ENCODE measurements at places on chromosomes 2 and 18.

- DNase-seq = no peak
Measured at GRCh38 chr2:133456156-133456555, 112.1 kb downstream of the NCKAP5 start.

GRCh38 chr2:196390243-196391148, 219.1 kb upstream of the STK17B start:
- no peak for DNase-seq

DNA sequence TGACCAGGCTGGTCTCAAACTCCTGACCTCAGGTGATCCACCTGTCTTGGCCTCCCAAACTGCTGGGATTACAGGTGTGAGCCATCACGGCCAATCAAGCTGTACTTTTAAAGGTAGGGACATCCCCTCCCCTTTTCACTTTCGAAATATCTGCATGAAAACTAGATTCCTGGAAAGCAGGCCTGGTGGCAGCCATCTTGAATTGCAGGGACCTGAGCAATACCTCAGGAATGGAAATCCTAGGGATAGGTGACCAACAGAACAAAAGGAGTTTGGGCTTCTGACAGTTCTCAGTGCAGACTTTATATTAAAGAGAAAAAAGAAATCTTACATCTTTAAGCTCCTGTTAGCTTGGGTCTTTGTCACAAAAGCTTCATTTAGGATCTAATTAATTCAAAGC, 62.6 kb downstream of the KLF7 start:
- no peak for DNase-seq

- DNase-seq = no peak
Measured at GRCh38 chr2:43117521-43118143, 108.8 kb downstream of the ZFP36L2 start.

DNA sequence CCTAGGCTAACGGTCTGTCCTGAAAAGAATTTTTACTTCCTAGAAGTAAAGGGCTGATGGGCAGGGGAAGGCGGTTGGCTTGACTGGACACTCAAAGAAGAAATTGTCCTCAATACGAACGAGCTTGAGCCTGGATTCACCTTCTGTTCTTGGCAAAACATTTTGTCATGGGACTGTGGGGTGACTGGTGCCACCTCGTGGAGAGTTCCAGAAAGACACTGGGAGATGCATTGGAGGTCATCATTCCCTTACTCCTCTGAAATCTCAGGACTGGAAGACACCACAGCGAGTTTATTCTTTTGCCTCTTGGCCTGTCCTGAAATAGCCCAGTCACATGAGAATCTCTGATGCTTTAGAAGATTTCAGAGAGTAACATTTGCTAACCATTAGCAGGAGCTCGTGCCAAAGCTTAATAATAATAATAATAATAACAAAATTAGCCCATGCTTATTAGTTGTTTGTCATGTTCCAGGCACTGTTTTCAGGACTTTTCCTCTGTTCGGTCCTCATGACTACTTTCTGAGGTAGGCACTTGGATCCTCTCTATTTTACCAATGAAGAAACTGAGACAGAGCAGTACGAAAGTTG, 44.5 kb downstream of the TMEM182 start:
- no peak for DNase-seq

DNA sequence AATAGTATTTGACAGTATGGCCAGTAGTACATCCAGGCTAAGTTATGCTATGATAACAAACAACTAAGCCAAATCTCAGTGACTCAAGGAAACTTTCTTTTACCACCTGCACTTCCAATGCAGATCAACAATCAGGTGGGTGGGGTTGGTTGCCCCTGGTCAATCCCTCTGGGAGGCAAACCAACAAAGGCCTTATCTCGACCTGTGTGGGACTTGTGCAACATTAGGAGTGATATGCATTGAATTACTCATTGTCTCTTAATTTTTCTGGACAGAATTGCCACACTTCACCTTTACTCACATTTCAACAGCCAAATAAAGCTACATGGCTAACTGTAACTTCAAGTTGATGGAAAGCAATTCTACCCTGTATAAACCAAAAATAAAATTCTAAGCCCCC, 1049.3 kb upstream of the CDH2 start:
- DNase-seq = no peak

DNA sequence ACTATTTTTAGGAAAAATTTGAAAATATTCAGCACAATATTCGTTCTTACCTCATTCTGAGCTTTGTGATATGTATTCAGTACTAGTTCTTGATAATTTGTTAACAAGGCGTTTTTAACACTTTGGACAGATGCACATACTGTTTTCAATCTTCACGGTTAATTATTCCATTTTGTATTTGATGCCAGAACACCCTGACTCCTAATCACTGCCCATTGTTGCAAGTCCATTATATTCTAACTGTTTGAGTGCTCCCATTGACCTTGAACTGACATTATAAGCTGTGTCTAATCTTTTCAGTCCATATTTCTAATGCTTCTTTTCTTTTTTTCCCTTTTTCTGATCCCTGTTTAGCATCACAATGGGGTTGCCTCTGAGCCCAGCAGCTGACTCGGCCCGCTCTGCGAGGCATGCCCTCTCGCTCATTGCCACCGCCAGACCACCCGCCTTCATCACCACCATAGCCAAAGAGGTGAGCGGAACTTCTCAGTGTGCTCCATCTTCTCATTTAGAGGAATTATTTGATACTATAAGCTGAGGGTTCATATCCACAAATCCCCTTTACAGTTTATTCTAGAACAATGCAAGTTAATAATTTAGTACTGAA, 211.3 kb upstream of the BOD1L2 start:
- DNase-seq = no peak

DNA sequence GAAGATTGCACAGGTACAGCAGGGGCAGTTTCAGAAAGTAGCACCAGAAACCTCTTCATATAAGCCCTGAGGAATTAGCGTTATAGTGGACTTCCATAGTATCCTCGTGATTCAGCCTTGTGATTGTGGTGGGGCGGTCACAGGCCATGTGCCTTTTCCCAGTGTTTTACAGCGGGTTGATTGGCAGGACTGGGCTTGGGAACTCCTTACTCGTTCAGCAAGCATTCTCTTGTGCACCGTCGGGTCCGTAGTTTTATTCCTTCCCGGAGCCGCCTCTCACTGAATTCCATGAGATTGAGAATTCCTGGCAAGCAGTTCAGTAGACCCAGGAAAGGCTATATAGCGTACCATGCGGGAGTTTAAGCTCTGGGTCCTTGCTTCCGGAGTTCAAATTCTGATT, 5.2 kb downstream of the COPS8 start:
- DNase-seq = no peak

DNA sequence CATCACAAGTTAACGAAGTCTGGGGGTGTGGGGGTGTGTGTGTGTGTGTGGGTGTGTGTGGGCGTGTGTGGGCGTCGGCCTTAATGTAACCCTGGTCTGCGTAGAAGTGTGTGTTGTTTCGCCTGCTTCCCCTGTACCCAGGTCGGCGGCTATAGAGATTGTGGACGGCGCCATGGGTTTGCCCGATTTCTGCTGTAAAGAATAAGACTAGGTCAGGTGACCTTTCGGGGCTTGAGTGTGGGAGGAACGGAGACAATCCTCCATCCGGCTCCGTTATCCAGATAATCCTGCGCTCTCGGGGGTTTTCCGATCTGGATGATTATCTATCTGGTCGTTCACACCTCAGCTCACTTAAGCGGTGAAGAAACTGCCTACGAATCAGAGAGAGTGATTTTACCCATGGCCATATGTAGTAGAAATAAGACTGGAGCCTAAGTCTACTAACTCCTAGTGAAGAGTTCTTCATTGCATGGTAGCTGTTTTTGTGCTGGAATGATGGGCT, 543 bp downstream of the HADHB start:
- DNase-seq = no peak

DNA sequence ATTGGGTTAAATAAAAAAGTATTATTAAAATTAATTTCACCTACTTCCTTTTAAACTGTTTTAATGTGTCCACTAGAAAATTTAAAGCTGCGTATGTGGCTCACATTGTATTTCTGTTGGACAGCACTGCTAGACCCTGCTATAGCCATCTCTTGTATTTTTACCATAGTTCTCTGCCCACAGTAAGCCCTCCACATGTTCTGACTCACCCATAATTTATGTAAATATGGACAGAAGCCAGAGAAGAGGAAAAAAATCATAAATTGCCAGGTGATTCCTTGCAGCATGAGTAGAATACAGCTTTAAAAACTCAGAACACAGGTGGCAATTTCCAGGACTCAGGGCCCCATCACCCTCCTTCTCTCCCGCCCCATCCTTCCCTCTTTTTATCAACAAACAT, 142.4 kb upstream of the MEX3C start:
- DNase-seq = no peak

GRCh38 chr2:162929571-162929970, 91.0 kb upstream of the KCNH7 start:
- DNase-seq = no peak

DNA sequence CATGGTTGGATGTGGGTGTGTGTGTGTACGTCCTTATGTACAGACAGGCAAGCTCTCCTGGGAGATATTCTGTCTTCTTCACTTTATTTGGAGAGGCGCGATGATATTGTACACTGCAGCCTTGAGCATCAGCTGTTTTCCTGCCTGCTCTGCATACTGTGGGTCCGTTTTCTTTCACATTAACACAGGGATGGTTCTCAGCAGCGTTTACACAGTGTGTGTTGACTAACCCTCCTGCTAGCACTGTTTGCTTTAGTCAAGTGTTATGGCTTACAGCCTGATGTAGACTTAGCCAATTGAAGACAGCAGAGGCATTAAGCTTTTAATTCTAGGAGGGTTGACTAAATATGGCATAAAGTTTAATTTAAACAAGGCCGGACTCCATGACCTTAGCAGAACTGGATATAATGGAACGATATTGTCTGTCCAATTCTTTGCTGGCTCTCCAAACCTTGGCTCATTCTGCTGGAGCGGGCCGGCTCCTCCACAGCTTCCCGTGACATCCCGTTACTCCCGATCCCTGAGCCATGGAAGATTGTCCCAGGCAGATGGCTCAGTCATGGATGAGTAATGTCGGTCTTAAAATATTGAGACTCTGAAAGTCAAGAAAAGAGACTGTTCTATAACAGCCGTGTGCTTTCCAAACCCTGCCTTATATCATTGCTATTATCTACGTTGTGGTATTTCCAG, 134.7 kb downstream of the TPGS2 start:
- no peak for DNase-seq

DNA sequence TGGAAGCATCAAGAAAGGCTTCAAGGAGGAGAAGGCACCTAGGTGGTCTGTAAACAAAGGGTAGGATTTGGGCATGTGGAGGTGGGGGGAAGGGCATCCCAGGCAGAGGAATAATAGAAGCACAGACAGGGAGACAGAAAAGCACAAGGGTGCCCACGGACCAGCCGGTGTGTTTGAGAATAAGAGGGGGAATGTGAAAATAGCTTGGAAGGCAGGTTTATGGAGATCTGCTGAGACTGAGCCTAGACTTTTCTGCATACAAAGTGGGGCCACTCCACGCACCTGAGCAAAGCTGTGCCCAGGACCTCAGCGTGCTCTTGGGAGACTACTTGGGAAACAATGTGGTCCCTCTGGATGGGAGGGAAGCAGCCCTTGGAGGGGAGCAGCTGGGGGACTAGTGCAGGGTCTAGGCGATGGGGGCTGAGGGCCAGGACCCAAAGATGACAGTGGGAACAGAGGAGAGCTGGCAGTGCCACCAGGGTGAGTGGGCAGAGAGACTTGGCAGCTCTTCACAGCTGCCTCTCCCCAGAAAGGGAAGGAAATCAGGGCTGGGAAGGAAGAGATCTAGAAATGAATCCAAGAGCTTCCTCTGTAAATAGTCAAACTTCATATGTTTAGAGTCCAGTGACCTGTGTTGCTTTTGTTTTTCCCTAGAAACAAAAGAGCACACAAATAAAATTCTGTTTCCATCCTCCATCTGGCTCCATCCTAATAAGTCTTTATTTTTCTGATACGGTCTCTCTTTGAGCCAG, 110.7 kb upstream of the SMAD7 start:
- no peak for DNase-seq

DNA sequence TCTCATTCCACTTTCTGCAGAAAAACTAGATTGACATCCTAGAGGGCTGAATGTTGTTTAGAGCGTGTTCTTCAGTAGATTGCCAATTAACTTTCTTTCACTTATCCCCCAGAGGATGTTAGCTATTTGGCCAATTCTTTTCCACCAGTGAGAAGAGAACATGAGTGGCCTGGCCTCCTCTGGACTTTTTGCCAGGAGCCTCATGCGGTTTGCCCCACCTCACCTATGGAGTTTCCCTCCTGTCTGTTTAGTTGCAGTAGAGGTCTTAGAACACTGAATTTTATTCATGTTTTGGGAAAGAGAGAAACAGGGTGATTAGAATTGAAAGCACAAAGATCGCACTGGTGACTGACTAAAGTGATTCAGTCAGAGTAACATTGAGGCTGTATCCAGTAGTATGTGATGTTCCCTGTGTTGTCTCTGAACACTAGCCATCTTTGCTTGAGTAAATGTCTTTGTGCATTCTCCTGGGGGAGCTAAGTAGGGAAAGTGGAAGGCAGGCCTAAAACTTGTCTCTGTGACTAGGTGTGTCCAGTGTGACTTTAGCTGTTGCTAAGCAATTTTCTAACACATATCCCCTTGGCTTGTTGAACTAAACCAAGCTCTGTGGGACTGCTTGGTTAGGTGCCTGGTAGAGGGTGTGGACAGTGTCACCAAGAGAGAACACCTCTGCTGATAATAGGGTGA, 34.0 kb downstream of the UGP2 start:
- DNase-seq = no peak

DNA sequence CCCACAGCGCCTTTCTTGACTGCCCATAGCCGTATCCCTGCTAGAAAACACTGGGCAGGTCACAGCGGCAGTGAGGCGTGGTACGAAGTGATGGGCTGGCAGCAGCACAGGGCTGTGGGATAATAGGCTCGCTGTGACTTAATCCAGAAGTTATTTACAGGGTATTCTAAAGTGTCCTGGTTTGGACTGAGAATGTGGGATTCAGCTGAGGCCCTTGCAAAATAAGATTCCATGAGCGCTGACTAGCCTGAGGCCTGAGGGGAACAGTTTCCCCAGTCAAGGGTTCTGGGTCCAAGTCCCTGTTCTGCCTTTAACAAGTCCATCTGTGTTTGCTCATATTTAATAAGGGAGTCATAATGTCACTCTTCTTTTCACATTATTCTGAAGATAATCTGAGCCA, 34.6 kb downstream of the SETBP1 start:
- no peak for DNase-seq

DNA sequence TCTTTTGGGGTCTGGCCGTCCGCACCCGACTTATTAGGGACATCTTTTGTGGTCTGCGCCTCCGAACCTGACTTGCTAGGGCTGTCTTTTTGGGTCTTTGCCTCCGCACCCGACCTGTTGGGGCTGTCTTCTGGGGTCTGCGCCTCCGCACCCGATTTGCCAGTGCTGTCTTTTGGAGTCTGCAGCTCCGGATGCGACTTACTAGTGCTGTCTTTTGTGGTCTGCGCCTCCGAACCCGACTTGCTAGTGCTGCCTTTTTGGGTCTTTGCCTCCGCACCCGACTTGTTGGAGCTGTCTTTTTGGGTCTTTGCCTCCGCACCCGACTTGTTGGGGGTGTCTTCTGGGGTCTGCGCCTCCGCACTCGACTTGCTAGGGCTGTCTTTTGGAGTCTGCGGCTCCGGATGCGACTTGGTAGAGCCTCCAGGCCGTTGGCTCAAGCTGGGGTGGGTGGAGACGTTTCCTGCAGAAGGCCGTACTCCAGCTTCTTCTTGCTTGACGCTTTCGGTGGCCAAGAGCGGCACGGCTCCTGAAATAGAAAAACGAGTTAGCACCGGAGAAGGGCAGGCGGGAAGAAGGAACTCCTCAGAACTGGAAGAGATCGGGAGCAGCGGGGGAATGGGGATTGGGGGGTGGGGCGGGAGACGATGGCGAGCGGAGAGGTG, 498 bp downstream of the TGOLN2 start:
- no peak for DNase-seq

GRCh38 chr2:109562421-109562820, 51.3 kb downstream of the SEPTIN10 start:
- DNase-seq = no peak

GRCh38 chr18:29439398-29439797, 1262.5 kb upstream of the CDH2 start:
- no peak for DNase-seq

GRCh38 chr18:59143441-59143840, 3.8 kb downstream of the SEC11C start:
- no peak for DNase-seq
